A172 (cell line): ENCODE measurements at places on chromosomes 11 and 22. TPM values are rescaled to one million over a fixed set of nuclear protein-coding genes. Genes with fewer than 3 reads are reported as not detected.
A peak's percentile ranks its signal among the peaks of the same experiment; 100 is the strongest.

The MPPED2 gene
- total RNA-seq = not detected in 2 replicates

The CCS gene
- total RNA-seq = 12.4 and 16.6 TPM in 2 replicates

- DNase-seq = no peak
These were observed 620.4 kb downstream of the BRD1 start for GRCh38 chr22:49207008-49208003.

GRCh38 chr11:128757886-128758612, 64.2 kb downstream of the FLI1 start:
- DNase-seq = no peak

GRCh38 chr11:76885390-76886097, 24.8 kb downstream of the ACER3 start:
- DNase-seq = peak; percentile 88

GRCh38 chr11:19625438-19625837, 87.2 kb upstream of the NAV2 start:
- DNase-seq = no peak

- DNase-seq = peak; percentile 25
These were observed 42.1 kb upstream of the CRTAM start for GRCh38 chr11:122796128-122796717.

DNA sequence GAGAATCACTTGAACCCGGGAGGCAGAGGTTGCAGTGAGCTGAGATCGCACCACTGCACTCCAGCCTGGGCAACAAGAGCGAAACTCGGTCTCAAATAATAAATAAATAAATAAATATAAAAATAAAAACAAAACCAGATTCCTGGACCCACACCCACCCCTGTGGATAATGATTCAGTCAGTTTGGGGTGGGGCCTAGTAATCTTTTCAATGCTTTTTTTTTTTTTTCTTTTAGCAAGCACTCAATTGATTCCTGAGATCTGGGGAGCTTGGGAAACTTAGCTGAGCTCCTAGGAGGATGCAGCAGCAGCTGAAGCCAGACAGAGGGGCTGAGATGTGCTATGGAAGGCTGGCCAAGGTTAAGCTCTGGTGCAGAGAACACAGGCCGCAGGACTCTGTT, 4.6 kb upstream of the PC start:
- DNase-seq = no peak
